Pulmonary artery endothelial cell (primary cell): ENCODE measurements at places on chromosomes 1 and 21.

DNA sequence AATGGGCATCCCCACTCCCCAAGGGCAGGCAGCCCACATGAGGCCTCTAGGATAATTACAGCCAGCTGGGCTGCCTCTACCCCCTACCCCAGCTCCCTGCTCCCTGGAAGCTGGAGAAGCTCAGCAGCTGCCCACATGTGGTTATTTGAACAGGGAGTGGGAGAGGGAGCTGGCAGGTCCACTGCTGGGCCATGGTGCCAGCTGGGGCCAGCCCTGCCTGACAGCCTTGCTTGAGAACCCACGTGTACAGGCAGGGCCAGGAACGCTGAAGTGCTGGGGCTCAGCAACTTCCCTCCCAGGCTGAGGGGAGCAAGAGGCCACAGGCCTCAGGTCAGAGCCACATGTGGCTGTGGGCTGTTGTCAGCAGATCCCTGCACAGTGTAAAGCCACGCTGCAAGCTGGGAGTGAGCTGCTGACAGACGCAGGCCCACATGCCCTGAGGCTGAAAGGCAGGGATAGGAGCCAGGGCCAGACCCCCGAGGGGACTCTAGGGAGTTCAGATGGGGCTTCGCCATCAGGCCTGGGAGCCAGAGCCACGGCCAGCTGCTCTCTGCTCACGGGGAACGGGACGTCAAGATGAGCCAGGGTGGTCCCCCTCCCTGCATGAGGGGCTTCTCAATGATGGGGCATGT is 129.0 kb downstream of the SYF2 start:
- DNase-seq, result no peak

- no peak for DNase-seq
Measured at GRCh38 chr1:67572594-67573221, 112.3 kb upstream of the GADD45A start.

DNA sequence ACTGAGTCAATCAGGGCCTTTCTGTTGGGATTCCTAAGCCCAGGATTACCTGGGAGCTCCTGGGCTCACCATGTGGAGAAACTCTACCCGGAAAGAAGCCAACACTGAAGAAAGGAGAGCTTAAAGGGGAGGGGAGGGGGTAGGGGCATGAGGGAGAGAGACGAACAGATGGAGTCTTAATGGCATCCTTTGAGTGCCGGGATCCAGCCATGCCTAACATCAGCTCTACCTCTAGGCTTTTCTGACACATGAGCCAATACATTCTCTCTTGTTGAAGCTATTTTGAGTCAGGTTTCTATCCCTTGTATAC is 75.0 kb downstream of the NPHP4 start:
- no peak for DNase-seq

DNA sequence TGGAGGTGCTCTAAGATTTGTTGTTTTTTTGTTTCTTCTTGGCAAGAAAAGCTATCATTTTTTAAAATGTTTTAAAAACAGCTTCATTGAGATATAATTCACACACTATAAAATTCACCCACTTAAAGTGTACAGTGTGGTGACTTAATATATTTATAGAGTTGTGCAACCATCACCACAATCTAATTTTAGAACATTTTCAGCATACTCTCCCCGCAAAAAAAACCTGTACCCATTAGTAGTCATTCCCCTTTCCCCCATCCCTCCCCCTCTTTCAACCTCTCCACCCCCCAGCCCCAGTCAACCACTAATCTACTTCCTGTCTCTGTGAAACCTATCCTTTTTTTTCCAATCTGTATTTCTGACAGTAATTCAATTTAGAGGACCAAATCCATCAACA is 30.6 kb downstream of the ZC3H11B start:
- DNase-seq, result no peak

DNA sequence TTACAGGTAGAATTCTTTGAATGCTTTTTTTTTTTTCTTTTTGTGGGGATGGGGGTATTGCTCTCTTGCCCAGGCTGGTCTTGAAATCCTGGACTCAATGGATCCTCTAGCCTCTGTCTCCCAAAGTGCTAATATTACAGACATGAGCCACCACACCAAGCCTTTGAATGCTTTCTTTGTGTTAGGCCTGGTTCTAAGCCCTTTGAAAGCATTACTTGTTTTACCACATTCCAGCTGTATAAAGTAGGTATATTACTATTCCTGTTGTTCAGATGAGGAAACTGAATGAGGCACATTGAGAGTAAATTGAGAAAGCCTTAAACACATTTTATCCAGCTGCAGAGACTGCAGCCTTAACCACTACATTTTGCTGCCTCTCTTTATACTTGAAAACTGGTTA is 841.8 kb upstream of the ADGRL4 start:
- DNase-seq, result no peak

- DNase-seq, result no peak
Measured at GRCh38 chr1:201719812-201720521, 109.0 kb upstream of the IPO9 start.

- DNase-seq, result no peak
Measured at GRCh38 chr1:2489615-2490014, 13.5 kb downstream of the PLCH2 start.

- DNase-seq, result no peak
Measured at GRCh38 chr1:221823561-221823960, 81.7 kb upstream of the DUSP10 start.

GRCh38 chr1:168134642-168135041 is 2.1 kb downstream of the GPR161 start:
- DNase-seq, result no peak

- no peak for DNase-seq
Measured at GRCh38 chr1:85179522-85179921, 21.3 kb downstream of the SYDE2 start.

- no peak for DNase-seq
Measured at GRCh38 chr1:182995894-182996293, 27.3 kb upstream of the LAMC1 start.

- no peak for DNase-seq
Measured at GRCh38 chr1:55955016-55955621, 624.2 kb downstream of the PLPP3 start.

DNA sequence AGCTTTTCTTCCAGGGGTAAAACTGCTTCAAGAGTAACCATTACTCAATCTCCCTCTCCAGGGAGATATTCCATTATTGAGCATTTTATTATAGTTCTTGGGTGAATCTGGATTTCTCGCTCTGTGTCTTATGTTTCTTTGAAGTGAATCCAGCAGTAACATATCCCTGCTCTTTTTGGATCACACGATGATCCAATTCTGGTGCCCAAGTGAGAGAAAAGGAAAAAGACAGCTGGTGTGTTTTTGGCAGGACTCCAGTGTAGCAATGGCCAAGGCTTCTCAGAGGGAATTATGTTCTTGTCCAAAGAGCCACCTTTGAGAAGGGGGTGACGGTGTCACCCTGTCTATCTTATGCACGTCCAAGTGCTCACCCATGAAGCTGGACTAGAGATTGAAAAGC is 140.3 kb upstream of the ERRFI1 start:
- no peak for DNase-seq

DNA sequence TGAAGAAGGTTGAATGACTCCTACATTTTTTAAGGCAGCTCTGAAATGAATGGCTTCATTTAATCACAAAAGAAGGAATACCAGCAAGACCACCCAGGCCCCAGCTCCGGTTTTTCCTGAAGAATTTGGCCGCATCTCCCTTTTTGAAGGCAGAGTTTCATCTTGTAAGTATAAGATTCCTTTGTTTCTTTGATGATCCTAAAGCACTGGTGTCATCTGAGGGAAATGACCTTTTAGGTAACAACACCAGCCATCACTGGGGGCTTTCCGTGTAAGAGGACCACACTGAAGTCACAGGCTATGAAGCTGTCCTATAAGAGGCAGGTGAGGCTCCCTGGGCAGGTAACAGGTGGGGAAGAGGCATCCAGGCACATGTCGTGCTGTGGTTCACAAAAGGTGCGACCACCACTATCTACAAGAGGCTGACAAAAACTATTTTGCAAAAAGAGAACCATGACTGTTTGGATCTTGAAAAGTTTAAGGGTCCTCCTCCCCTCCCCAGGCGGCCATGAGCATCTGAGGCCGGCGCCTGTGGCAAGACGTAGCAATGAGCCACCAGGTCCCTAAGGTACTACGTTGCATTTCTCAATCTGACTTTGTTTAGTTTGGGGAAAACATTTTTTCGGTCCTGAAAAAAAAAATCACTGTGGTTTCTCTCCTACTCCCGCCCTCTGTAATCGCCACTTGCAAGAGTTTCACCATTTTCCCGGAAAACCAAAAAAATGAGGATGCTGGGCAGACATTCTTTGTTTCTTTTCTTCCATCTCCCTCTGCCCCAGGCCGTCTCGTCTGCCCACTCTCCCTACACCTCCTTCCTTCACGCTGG is 46.3 kb upstream of the IRF2BP2 start:
- no peak for DNase-seq

- no peak for DNase-seq
Measured at GRCh38 chr1:195898924-195899323, 709.3 kb downstream of the KCNT2 start.

DNA sequence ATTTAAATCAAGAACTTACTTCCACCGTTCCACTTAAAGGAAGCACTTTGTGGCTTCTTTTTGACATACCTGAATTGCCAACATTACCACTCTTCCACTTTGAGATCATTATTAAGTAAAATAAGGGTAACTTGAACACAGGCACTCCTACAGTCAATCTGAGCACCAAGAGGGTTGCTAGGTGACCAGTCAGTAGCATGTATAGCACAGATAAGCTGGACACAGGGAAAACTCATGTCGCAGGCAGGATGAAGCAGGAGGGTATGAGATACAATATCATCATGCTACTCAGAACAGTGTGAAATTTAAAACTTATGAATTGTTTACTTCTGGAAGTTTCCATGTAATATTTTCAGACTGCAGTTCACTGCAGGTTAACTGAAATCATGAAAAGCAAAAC is 47.0 kb upstream of the RAP1GAP start:
- DNase-seq, result no peak

GRCh38 chr1:51963592-51964308 is 26.8 kb downstream of the RAB3B start:
- no peak for DNase-seq
